ENCODE measurements at places on chromosomes 3 and 15.

DNA sequence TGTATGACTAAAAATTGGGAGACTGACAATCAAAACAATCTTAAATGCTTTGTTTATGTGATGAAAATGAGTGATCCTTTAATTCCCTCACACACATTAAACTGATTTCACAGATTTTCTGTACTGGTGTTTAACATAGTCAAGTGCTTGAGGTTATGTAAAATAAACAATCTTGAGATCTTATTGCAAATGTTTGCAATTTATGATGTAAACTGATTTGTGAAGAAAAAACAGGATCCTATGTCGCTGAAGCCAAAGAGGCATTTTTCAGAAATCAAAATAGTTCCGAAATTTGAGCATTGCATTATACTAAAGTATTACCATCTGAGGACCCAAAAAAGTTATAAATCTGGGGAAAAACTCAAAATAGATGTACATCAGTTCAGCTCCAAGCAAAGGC, 12.7 kb downstream of the SHOX2 start:
- no peak for DNase-seq

DNA sequence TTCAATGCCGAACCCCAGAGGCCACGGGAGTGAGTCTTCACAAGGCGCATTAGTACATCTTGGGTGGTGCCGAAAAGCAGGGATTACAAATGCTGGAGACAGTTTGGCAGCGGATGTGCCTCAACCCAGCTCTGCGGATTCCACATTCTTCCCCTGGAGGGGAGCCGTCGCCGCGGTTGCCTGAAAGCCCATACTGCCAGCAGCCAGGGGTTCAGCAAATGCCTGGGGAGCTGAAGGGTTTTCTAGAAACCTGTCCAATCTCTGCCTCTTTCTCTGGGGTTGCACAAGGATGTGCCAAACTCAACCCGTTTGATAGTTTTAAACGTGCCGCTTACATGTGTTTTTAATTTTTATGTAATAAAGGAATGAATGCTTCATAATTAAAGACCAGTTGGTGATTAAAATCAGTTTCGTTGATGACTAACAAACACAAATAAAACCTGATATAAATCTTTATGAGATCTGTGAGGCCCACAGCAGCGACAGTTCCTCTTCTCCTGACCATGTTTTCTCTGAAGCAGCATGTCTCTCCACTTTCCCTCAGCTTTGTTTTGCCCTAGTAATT, 74.6 kb upstream of the LEKR1 start:
- no peak for DNase-seq

GRCh38 chr3:12388185-12388584, 96.1 kb upstream of the TSEN2 start:
- DNase-seq: no peak

GRCh38 chr15:37219211-37219701, 118.9 kb upstream of the MEIS2 start:
- DNase-seq: no peak

- no peak for DNase-seq
Measured at GRCh38 chr3:44079916-44080315, 161.8 kb upstream of the TOPAZ1 start.

- DNase-seq: no peak
Measured at GRCh38 chr15:57626713-57627440, 35.2 kb downstream of the MYZAP start.

GRCh38 chr3:39255503-39256325, 24.1 kb downstream of the CX3CR1 start:
- no peak for DNase-seq

DNA sequence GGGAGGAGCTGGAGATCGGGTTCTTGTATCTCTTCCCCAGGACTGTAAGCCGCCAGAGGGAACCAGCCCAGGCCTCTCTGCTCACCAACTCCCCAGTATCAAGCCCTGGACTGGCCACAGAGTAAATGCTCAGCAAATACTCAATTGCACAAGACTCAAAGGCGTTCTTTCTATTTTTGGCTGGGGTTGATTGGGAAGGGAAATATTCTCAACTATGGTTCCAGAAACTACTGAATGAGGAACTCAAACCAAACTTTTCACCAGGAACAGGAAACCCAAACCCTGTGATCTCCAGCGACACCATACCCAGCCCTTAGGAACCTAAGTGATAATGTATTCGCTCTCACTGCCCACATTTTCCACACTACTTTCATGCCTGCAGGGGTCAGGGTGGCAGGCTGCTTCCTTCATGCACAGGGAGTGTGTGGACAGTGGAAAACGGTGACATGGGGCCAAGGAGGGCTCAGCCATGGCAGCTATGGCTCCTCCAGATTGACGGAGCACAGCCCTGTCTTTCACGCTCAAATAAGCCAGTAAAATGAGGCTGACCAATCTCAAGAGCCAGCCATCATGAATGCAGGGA, 124.7 kb upstream of the RAD18 start:
- DNase-seq: no peak

GRCh38 chr15:51097553-51098330, 3.0 kb upstream of the TNFAIP8L3 start:
- DNase-seq: no peak

GRCh38 chr3:155032918-155033317, 47.2 kb upstream of the MME start:
- no peak for DNase-seq

GRCh38 chr3:183551930-183552329, 3.6 kb downstream of the KLHL6 start:
- DNase-seq: no peak

DNA sequence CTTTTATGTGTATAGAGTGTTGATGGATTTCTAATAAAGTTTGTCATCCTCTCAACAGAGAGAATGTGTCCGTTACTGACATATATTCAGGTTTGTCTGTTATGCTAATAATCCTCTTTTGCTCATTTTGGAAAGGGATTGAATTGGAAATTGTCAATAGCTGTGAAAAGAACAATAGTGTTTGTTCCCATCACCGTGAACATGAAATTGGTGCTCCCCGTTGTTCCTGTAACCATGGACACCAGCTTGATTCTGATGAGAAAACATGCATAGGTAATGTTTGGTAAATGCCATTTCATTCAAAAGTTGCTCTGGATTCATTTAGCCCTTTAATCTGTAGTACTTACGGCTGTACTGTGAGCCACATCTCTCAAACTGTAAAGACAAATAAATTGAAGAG, 707.0 kb upstream of the GOLIM4 start:
- no peak for DNase-seq

All from non-pigmented ciliary epithelial cell (primary cell).